ENCODE measurements at places on chromosomes 1 and 21.

DNA sequence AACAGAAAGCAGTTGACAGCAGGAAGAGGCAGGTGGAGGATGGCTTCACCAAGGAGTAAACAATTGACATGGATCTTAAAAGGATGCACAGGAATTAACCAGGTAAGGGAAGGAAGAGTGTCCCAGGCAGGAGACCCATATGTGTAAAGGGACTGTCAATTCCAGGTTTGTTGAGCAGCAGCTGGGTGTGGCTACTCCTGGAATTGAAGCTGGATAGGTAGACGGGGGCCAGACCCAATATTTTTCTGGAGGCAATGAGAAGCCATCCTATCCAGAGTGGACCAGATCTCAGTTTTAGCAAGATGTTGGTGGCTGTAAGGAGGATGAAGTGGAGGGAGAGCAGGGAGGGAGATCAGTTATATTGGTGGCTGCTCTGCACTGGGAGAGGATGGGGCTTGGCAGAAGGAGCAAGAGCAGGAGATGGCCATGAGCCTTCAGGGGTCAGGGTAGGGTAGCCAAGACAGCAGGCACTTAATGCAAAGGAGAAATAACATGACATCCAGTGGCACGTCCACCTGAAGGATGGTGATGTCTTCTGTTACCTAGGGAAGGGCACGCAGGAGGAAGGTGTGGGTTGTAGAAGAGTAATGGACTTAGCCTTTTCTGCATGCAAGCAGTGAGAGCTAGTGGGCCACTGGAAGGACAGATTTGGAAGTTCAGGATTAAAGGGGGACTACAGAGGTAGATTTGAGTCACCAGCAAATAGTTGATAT, 146.7 kb upstream of the HMGB4 start:
- DNase-seq = no peak

- no peak for DNase-seq
These were observed 949.7 kb downstream of the AMY1C start for GRCh38 chr1:104699433-104699832.

DNA sequence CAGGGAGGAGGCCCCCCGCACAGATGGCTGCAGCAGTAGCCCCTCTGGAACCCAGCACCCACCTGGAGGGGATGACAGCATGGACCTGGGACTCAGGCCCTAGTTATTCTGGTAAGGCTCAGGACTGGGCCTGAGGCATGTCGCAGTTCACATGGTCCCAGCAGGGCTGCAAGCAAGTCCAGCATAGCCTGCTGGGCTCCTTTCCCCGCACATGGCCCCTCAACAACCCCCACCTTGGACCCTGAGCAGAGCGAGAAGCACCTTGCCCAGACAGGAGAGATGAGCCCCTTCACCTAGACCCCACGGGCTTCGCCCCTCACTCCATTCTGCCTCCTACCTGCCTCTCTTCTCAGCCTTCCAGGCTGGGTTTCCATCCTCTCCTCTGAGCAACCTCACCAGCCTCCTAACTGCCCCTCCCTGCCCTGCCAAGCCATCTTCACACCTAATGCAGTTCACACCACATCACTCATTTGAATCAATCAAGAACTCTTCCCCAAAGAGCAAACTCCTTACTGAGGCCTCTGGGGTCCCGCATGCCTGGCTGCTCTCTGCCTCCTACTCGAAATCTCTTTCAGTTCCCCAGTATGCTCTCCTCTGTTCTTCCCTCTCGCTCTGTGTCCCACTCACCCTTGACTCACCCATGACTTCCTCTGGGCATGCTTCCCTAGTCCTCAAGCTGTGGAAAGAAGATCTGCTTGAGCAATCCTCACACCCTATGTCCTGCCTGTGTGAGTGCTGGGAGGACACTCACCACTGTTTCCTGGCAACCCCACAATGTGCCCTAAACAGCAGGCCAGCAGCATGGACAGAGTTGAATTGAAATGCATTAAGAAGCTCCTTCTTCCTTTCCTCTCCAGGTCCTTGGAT, 9.4 kb upstream of the THEMIS2 start:
- peak; percentile 99 for DNase-seq

GRCh38 chr1:101022294-101022693, 3.3 kb downstream of the DPH5 start:
- peak; percentile 74 for DNase-seq

DNA sequence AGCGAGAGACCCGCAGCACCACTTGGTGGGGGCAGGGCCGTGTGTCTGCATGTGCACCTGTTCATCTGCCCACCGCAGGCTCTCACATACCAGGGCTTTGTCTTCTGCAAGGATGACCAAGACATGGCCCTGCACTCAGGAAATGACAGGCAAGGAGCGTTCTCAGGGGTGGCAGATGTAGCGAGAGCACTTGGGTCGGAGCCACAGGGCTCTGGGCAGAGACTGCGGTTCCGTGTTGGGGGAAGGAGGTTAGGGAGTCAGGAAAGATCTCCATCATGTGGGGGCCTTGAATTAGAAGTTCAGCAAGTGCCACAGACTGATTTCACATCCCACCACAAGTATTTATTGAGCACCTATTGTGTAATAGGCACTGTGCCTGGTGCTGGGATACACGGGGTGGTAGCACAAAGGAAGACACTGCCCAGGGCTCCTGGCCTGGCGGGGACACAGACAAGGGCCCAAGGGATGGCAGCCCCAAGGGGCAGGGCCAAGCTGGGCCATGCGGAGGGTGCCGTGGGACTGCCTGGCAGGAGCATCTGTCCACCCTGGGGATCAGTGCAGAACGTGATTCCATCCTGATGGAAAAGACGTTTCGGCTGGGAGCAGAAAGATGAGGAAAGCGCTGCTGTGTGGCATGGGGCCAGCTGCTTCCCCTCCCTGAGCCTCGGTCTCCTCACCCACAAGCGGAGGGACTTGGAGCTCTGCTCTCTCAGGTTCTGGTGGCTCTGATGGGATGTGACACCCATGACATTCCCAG, 11.4 kb upstream of the SPSB1 start:
- DNase-seq = peak; percentile 55

DNA sequence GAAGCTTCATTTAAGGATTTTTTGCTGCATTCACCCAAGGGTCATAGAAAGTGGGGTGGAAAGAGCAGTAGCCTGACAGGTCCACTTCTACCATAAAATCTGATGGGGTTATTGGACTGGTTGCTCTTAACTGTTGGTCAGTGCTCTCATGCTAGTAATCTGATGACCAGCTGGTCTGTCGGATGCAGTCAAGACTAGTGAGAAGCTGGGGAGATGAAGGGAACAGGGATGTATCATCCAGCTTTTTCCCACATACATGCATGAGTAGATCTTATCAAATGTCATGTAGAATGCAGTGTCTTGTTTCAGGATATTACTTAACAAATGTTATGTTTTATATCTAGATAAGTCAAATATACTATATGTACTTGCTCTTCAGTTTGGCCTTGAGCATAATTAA, 11.1 kb downstream of the ATP1B1 start:
- DNase-seq = peak; percentile 46

DNA sequence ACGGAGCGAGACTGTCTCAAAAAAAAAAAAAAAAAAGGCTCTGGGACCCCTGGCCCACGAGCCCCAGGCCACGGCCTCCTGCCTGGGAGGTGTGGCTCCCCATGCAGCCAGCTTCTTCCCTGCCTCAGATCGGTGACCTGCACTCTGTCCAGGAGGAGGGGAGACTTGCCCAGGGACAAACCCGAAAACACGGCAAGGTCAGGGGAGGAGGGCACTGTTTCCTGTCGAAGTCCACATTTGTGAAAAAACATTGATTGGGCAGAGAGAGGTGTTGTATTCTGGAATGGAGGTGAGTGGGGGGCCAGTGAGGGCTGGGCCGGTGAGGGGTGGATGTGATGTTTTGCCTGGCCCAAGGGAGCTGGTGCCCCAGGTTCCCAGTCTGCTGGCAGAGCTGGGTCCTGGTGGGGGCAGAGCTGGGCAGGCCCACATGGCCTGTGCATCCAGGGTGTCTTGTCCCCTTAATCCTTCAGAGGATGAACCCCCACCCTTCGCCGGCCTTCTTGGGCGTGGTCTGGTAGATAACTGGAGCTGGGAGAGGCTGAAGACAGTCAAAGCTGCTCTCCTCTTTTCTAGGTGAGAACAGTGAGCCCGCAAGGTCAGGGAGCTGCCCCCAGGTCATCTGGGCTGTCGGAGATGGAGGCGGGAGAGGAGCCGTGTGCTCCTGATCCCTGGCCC, 12.4 kb upstream of the FAAP20 start:
- no peak for DNase-seq

- peak; percentile 35 for DNase-seq
These were observed 49.7 kb upstream of the IFI44L start for GRCh38 chr1:78570539-78570938.

GRCh38 chr1:97013941-97014340, 292.4 kb downstream of the PTBP2 start:
- peak; percentile 32 for DNase-seq

DNA sequence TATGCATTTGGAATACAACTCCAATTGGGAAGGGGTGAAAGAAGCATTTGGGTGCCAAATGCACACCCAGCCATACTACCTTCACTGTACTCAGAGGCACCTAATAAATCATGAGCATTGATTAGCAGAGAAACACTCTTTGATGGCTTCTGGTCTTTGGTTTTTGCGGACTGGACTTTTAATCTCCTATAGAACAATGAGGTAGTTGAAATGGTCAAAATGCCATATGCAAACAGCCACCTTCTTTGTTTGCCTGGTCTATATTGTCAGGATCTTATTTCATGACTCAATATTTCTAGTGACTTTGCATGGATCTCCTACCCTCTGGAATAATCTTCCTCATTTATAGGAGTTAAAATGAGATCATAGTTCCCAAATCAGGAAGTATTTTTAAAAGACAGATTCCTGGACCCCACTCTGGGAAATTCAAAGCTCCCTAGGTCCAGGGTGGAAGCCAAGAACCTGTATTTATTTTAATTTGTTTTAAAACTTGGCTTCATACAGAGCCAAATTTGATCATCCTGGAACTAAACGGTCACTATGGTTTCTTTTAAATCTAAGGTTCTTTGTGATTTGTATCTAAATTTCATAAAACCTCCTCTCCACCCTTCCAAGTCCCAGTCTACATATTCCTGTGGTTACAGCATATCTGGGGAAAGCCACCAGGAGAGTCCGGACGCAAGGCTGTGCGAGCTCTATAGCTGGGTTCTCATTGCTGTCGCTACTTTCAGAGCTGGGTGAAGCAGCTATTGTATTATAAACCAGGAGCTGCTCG, 8.7 kb downstream of the FAM3B start:
- DNase-seq = no peak

DNA sequence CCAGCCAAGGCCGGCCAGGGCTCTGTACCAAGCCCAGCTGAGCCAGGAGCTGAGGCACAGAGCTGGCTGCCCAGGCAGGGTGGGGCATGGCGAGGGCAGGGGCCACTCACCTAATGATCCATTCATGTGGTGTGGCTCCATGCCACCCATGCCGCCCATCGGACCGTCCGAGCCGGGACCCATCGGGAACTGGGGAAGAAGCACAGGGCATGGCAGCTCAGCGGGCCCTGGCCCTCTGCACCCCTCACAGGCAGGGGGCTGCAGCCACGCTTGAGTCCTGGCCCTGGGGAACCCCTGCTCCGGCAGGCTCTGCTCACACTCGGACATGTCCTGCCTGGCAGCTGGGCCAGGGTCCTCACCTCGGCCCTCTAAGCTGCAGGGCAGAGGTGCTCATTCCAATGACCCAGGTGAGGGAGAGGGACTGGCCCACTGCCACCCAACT, 28.7 kb downstream of the MRPL37 start:
- no peak for DNase-seq

DNA sequence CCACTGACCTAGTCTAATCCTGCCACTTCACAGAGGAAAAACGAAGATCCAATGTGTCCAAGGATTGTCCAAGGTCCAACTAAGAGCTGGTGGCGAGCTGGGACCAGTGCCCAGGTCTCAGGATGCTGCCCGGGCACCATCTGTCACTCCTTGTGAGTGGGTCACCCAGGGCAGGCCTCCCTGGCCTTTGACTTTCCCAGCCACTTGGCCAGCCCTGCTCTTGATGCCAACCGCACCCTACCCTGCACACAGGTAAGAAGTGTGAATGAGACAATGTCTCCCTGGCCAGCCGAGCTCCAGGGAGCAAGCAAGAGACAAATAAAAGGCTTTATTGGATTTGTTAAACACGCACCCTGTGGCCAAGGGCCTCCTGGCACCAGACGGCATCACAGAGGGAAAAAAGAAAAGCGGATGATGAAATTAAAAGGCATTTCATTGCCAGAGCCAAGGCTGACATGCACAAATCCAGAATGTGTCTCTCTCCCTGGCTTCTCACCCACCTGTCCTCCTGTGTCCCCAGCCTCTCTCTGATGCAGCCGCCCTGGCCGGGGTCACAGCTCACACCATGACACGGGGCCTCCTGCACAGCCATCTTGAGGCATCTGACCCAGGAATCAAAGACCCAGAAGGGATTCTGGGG, 72.8 kb downstream of the CAMK2N1 start:
- no peak for DNase-seq

GRCh38 chr1:19409477-19410341, 75.6 kb downstream of the CAPZB start:
- DNase-seq = no peak
